ENCODE measurements at places on chromosomes 1 and 21.

DNA sequence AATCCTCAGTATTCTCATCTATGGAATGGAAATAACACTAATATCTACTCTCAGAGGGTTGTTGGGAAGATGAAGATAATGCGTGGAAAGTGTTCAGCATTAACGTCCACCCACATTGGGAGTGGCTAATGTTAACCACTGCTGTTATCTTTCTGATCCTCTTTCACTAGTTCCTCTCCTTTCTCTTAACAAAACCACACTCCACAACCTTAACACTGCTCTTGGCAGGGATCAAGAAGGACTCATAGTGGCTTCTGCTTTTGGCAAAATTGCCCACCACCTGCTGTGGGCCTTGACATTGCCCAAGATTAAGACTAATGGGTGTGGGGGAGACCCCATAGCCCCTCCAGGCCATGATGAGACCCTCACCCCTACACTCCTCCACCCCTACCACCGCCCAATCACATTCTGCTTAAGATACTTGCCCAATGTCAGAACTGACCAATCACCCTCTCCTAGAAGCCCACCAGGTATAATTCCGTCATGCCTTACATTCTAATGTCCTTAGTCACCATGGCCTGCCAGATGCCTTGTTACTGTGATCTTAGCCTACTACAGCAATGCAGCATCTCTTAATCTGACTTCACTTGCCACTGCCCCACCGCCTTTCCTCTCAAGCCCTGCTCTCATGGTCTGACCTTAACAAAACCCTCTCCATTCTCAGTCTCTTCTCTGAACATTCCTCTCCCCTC lies 27.1 kb downstream of the DHCR24 start:
- DNase-seq, result no peak

- no peak for DNase-seq
Observed at GRCh38 chr1:63662841-63663240, 69.6 kb downstream of the PGM1 start.

DNA sequence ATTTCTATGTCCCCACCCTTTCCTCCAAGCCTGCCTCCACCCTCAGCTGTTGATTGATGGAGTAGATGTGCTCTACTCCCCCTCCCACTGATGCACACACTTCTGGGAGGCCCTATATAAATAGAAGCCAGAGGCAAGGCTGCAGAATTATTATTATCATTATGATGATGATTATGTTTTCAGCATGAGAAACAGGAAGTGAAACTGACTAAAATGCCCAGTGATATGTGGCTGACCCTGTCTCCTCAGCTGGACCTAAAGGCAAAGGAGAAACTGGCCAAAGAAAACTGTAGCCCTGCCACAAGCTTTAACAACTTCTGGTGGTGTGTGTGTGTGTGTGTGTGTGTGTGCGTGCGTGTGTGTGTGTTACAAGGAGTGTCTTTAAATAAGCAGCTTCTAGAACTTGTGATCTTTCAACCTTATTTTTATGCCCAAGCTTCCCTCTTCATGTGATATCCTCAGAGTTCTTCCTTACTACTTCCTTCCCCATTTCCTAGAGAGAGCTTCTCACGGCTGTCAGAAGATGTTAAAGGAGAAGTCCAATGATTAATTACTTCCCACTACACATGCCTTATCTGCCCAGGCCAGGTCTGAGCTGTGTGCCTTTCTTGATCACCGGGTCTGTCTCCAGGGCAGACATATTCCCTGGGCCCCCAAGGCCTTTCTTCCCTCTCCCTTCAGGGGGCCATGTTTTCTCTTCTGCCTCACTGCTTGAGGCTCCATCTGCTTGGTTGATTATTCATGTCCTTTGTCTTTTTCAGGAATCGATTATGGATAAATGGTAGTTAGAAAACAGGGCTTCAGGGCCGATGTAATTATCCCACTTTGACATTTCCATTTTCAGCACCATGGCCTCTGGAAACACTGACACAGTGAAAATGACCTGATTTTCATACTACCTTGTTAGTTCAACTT lies 11.6 kb upstream of the MAPKAPK2 start:
- no peak for DNase-seq

- DNase-seq, result no peak
Observed at GRCh38 chr21:44306936-44307704, 7.3 kb downstream of the PFKL start.

DNA sequence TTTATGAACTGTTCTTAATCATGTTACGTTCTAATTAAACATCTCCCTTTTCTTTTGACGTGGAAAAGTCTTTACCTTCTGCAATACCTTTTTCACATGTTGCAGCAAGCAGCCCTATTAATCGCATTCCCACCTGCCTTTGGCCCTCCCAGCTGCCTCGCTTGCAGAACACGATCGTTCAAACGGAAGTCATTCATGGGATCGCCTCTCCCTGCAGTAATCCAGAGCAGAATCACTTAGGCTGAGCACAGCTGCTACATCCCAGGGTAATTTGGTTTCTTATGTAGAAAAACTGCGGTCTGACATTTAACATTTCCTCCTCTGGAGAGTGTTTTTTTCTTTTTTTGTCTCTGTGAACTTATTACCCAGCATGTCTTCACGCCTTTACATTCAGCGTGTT lies 206.3 kb downstream of the KIF26B start:
- no peak for DNase-seq

DNA sequence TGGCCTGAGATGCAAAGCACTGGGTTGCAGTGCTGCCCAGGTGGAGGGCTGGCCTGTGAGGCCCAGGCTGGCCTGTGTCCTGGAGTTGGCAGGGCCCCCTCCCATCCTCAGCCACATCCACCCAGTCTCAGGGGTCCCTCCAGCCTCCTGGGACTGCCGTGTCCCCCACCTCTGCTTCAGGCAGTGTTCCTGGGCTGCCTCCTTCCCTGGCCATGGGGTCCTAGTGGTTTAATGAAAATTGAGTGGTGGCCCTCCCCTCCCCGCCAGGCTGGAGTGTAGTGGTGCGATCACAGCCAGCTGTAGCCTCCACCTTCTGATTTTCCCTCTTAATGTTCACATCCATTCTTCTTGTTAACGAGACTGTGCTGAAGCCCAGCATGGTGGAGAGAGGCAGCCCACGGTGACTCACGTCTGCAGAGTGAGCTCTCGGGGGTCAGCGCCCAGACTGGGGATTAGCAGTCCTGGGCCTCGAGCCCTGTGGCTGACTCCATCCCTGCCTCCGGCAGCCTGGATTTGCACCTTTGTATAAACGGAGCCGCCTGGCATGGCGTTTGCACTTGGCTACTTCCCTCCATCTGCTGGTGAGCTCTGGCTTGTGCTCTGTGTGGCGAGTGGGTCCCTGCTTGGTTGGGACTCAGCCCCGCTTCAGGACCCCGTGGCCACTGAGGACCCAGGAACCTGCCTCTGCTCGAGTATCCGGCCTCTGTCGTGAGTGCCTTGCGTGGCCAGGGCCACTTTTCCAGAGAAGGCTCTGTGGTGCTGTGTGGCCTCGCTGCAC lies 6.9 kb downstream of the MIB2 start:
- DNase-seq, result no peak

- DNase-seq, result no peak
Observed at GRCh38 chr1:80036690-80037432, 1030.3 kb upstream of the ADGRL4 start.

DNA sequence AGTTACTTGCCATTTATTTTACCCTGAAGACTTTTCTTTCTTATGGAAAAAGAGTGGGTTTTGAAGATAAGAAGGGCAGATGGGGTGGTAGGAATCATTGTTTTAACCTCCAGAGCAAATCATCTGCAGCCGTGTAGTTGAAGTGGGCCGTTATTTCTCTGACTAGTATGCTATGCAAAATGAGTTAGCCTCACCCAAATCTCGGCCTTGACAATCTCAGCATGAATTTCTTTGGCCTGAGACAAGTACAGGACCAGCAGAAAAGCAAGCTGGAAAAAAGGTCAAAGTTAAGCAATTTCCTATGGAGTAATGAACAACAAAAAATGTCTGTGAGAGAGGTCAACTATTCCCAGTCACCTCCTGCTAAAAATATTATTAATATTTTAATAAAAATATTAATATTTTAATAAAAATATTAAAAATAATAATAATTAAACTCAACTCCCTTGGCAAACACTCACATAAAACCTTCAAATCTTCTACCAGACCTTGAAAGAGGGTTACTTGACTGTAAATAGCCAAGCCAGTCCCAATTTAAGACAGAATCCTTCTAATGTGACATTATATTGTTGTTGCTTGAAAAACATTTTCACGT lies 6.8 kb upstream of the TEKT2 start:
- no peak for DNase-seq

- DNase-seq, result no peak
Observed at GRCh38 chr1:205350691-205351141, 6.0 kb downstream of the KLHDC8A start.

- no peak for DNase-seq
Observed at GRCh38 chr1:186325239-186325638, 49.8 kb downstream of the TPR start.

DNA sequence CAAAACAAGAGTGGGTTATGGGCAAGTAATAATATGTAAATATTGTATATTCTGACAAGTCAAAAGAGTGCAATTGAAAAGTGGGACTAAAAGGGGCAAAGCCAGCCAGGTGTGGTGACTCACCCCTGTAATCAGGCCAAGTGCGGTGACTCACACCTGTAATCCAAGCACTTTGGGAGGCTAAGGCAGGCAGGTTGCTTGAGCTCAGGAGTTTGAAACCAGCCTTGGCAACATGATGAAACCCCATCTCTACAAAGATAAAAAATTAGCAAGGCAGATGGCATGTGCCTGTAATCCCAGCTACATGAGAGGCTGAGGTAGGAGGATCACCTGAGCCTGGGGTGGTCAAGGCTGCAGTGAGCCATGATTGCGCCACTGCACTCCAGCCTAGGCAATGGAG lies 304.0 kb downstream of the HHIPL2 start:
- DNase-seq, result no peak

DNA sequence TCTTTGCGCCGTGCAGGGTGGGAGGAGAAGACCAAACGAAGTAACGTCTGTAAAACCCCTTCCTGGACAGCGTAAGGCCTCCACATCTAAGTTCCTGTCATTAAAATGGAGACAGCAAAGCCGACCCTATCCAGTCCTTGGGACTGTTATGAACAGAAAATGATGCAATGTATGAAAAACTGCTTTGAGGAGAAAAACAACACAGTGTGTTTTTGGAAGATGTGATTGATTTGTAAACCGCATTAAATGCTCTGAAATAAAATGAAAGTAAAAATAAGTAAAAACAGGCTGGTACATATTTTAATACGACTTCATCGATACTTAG lies 827 bp upstream of the URB1 start:
- DNase-seq, result no peak

- DNase-seq, result no peak
Observed at GRCh38 chr1:152022474-152022873, 14.3 kb downstream of the S100A11 start.

- DNase-seq, result no peak
Observed at GRCh38 chr1:47627016-47627415, 189.2 kb downstream of the FOXD2 start.

DNA sequence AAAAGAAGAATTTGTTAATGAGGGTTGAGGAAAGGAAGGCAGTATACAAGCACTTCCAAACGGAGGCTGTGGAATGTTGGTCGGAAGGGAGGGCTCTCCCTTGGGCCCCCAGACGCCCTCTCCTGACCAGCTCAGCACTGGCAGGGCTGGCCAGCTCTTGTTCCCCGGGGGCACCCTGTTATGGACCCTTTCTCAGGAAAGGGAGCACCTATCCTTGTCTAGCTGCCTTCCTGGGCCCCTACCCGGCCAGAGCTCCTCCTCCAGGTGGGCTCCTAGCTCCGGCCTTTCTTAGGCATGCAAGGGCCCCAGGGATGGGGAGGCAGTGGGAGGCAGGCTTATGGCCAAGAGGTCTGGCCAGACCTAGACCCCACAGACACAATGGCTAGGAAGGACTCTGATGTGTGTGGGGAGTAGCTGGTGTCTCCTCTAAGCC lies 926 bp downstream of the BLACAT1 start:
- no peak for DNase-seq

DNA sequence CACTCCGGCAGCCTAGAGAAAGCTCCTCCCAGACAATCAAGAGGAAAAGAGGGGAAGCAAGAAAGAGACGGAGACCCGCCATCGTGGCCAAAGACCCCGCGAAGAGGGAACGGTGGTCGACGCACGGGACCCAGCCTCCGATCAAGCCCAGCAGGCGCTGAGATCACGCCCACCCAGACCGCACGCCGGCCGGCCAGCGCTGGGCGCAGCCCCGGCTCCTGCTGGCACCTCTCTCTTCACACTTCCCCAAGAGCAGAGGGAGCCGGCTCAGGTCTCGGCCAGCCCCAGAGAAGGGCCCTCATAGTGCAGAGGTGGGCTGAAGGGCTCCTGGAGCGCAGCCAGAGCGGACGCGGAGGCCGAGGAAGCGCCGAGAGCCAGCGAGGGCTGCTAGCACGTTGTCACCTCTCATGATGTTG lies 918.4 kb upstream of the ADAMTS5 start:
- no peak for DNase-seq

- DNase-seq, result no peak
Observed at GRCh38 chr1:91864017-91864700, 21.8 kb downstream of the TGFBR3 start.

GRCh38 chr1:233135833-233136232 lies 159.7 kb downstream of the PCNX2 start:
- DNase-seq, result no peak

GRCh38 chr1:182198006-182198605 lies 136.6 kb upstream of the ZNF648 start:
- DNase-seq, result no peak

GRCh38 chr1:160416369-160416768 lies 16.0 kb downstream of the VANGL2 start:
- no peak for DNase-seq

GRCh38 chr1:101667761-101668160 lies 329.0 kb downstream of the OLFM3 start:
- no peak for DNase-seq

- DNase-seq, result no peak
Observed at GRCh38 chr1:193368302-193368701, 181.9 kb upstream of the B3GALT2 start.

- no peak for DNase-seq
Observed at GRCh38 chr1:109589177-109589576, 30.2 kb downstream of the GNAT2 start.

- no peak for DNase-seq
Observed at GRCh38 chr1:237166086-237166485, 124.1 kb downstream of the RYR2 start.

DNA sequence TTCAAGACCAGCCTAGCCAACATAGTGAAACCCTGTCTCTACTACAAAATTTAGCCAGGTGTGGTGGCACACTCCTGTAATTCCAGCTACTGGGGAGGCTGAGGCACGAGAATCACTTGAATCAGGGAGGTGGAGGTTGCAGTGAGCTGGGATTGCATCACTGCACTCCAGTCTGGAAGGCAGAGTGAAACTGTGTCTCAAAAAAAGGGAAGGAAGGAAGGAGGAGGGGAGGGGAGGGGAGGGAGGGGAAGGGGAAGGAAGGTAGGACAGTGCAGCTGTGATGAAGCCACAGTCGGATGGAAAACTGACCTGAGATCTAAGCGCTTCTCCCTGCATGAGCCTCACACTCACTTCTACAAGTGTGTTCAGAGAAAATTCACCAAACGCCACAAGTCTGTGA lies 22.0 kb upstream of the FHAD1 start:
- no peak for DNase-seq

DNA sequence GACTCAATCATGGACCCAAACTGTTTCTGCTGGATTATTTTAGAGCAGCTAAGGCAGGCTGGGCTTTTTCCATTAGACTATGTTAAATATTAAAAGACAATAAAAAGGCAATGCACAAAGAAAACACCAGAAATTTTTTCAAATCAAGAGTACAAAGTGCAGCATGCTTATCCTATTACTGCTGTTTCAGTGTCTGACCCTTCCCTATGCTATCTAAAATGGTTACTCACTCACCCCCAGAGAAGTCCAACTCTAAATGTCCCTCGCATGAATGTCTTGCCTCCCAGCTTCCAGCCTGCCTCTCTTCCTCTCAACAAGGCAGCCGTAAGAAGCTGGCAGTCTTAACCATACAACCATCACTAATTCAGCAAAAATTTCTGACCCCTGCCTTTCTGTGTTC lies 108.7 kb upstream of the SYT6 start:
- DNase-seq, result no peak
